Stimulated activated CD4-positive, alpha-beta T cell treated with anti-CD3 and anti-CD28 coated beads, Interleukin-2, amount 100 ng/mL, for 24 hours (primary cell): ENCODE measurements at places on chromosomes 16 and 17.

- DNase-seq, result no peak
Measured at GRCh38 chr17:74631468-74632450, 8.2 kb upstream of the CD300E start.

GRCh38 chr17:77107506-77108433 lies 33.0 kb upstream of the SEC14L1 start:
- DNase-seq, result peak; percentile 55

- no peak for DNase-seq
Measured at GRCh38 chr17:22704674-22705073, 1012.4 kb downstream of the KCNJ18 start.

DNA sequence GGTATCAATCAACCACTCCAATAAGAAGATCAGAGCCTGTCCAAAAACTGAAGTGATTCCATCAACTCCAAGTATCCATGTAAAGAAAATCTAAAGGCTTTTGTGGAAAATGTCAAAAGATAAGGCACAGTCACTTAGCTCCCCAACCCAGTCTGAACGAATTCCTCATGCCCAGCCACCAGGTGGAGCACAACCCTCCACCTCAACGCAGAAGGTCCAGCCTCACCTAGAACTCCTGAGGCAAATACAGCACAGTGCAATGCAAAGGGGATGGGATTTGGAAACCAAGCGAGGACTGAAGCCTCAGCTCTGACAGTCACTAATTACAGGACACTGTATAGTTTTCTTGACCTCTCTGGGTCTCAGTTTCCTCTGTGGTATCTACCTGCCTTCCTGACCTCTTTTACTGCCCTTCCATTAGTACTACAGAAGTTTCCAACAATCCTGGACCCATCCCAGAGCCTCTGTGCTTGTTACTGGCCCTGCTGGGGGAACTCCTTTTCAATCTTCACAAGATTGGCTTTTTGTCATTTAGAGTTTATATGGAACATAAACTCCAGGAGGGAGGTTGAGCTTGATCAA lies 2.0 kb downstream of the NCBP3 start:
- peak; percentile 59 for DNase-seq

- no peak for DNase-seq
Measured at GRCh38 chr17:6551869-6552531, 4.4 kb downstream of the PITPNM3 start.

DNA sequence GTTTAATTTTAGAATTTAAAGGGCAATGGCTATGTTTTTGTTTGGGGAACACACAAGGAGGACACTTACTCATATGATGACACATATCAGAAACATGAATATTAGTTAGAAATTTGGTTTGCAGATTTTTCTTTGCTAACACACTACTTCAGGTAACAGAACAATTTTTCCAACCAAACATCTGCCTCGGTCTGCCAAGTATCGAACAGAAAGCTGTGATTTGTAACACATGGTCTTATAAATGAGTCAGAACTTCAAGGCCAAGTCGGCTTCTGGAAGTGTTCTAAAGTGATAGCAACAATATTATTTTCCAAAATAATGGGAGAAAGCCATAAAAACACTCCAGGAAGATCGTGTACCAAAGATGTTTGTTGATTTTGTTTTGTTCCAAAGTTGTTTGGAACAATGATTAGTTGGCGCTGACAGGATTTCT lies 75.9 kb upstream of the PMFBP1 start:
- DNase-seq, result no peak

GRCh38 chr17:58277802-58278595 lies 2.7 kb downstream of the MPO start:
- DNase-seq, result no peak

GRCh38 chr17:73847952-73848351 lies 203.7 kb upstream of the SDK2 start:
- no peak for DNase-seq

GRCh38 chr16:67284699-67285646 lies 5.6 kb downstream of the PLEKHG4 start:
- no peak for DNase-seq

DNA sequence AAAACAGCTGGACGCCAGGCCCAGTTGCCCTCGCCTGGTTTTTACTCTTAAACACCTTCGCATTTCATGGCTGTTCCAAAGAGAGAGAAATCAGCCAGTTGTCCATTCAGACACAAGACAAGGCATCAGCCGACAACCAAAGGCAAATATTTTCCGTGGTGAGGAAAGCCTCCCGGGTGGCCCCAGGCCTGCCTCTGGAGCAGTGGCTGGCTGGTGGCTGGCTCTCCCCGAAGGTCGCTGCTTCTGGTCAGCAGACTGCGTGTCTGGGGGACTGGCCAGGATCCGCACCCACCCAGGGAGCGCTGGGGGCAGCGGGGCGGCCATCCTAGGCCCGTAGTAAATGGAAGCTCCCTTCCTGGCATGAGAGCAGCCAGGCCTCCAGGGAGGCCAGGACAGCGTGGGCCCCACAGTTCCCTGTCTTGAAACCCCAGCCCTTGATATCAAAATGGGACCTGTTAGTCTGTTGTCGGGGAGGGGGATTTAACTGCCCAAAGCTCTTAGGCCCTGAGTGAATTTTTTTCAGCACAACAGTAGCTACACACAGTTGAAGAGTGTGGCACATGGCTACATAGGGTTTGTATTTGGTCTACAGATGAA lies 57.7 kb downstream of the SREBF1 start:
- DNase-seq, result no peak

GRCh38 chr17:48644159-48644558 lies 18.0 kb upstream of the HOXB9 start:
- no peak for DNase-seq

GRCh38 chr16:67910158-67910557 lies 17.1 kb downstream of the PSKH1 start:
- no peak for DNase-seq
